Activated CD4-positive, alpha-beta T cell treated with anti-CD3 and anti-CD28 coated beads, Interleukin-2, Interleukin-6, amounts not matched to agents 100 ng/mL and 50 ng/mL, durations not matched to agents 16 hours and 8 hours (primary cell): ENCODE measurements at places on chromosomes 7 and 10.

DNA sequence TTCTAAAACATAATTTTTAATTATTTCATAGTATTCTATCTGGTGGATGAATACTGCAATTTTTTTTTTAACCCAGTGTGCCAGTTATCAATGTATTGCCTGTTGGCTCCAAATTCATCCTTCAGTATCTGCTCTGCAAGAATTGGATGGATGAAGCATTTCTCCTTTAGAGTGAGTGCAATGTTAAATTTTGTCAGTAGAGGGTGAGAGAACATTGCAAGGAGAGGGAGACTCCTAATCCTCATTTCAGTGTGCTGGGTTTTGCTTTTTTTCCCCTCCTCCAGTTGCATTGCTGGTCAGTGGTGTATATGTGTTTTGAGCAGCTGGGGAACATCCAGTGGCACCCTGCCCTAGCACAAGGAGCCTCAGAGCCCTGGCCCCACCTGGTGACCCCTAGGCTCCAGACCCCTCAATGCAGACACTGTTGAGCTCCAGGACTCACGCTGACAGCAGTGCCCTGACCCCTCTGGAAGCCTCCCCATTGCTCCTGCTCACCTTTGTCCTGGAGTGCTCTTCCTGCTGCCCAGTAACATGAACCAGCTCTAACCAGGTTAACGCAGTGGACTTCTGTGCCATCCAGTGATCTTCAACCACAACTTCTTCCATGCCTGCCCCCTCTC lies 199.4 kb downstream of the USP6NL start:
- DNase-seq, result no peak

DNA sequence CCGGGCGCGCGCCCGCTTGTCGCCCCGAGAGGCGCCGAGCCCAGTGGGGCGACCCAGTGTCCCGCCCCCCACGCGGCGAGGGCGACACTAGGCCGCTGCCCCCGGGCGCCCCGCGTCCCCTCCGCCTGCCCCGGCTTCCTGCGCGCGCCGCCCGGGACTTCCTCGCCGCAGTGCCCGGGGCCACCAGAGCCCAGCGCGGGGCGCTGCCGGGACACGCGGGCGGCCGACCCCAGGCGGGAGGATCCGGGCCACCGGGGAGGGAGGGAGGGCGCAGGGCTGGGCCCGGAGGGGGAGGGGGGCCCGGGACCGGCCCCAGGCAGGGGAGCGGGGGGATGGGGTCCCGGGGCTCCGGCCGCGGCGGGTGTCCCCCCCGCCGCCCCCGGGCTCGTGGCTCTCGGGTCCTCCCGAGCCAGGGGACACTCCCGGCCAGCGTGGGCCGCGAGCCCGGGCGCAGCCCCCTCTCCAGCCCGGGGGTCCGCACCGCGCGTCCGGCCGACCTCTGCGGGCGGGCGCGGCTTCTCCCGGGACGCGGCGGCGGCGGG lies 435 bp upstream of the PWWP2B start:
- DNase-seq, result peak; percentile 48

- no peak for DNase-seq
These were observed 150.2 kb upstream of the CACNA2D1 start for GRCh38 chr7:82593780-82594179.

DNA sequence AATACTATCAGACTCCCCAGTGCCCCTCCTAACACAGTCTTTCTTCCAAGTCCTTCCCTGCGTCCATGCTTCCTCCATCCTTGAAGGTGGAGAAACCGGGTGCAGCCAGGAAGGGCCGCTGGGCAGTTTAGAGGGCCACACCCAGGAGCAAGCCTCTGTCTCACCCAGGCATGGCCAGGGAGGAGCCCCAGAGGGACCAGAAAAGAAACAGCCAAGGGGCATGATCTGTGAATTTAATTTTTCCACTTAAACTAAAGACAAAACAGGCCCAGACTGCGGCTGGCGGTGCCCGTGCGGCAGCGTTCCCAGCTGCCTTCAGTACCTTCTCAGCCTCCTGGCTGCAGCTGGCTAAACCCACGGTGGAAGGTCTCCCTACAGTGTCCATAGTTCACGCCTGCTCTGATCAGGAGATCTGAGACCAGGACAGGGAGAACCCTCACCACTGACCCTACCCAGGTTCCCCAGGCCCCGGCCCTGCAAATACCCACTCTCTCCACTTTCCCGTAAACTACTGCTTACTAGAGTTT lies 12.9 kb downstream of the UNCX start:
- DNase-seq, result no peak

- no peak for DNase-seq
These were observed 312.4 kb upstream of the CDC14C start for GRCh38 chr7:48611993-48612392.

GRCh38 chr10:20115894-20116293 lies 299.7 kb downstream of the PLXDC2 start:
- DNase-seq, result no peak

- DNase-seq, result no peak
These were observed 105.4 kb upstream of the ADO start for GRCh38 chr10:62699148-62699547.

DNA sequence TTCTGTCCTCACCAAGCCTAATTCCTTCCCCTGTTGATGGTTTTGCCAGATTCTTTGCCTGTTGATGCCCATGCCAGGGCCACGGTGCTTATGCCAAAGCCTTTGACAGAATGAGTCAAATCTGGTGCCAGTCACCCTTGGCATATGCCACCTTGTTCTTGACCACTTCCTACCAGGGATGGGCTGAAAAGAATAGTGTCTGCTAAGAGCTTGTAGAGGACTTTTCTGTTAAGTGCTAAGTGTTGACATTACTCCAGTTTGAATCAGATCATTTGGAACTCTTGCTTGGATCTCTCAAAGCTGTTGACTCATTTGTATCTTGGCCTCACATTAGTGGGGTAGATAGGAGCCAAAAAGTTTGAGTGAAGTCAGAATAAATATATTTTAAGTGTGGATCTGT lies 661.2 kb downstream of the AUTS2 start:
- DNase-seq, result no peak

GRCh38 chr10:22959292-22959691 lies 31.4 kb downstream of the ARMC3 start:
- DNase-seq, result no peak

- no peak for DNase-seq
These were observed 217.4 kb downstream of the LRMDA start for GRCh38 chr10:75648854-75649253.

- no peak for DNase-seq
These were observed 357.4 kb downstream of the PPP1R3A start for GRCh38 chr7:113561446-113561845.

DNA sequence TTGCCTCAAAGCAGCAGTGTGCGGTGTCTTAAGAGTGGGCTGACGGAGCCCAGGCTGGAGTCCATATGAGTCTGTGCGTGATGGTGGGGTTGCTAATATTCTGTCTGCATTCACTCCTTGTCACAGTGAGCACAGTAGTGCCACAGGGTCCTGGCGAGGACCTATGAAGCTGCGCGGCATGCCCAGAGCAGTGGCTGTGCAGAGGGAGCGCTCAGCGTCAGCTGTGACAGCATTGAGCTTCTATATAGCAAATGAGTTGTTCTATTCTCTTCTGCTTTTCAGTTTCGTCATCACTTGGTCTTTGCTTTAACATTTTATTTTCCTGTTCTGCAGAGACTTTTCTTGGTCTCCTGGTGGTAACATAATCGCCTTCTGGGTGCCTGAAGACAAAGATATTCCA lies 14.5 kb downstream of the EIF3B start:
- no peak for DNase-seq
